ENCODE measurements at places on chromosomes 5 and 9.

DNA sequence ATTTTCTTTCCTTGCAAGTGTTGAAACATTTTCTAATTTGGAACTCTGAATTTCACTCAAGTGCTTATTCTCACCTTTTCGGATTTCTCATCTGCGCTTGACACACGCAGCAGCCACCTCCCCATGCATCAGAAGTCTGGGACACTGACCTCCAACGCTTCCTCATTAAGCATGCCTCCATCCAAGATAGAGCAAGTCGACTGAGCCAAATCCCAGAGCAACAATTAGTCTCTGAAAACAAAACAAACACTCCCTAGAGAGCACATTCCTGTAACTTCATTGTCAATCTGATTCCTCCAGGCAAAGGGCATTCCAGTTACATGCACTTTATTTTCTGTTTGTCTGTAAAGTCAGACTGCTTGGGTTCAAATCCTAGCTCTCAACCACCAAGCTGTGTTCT is 5.7 kb downstream of the CD180 start:
- DNase-seq, result no peak

DNA sequence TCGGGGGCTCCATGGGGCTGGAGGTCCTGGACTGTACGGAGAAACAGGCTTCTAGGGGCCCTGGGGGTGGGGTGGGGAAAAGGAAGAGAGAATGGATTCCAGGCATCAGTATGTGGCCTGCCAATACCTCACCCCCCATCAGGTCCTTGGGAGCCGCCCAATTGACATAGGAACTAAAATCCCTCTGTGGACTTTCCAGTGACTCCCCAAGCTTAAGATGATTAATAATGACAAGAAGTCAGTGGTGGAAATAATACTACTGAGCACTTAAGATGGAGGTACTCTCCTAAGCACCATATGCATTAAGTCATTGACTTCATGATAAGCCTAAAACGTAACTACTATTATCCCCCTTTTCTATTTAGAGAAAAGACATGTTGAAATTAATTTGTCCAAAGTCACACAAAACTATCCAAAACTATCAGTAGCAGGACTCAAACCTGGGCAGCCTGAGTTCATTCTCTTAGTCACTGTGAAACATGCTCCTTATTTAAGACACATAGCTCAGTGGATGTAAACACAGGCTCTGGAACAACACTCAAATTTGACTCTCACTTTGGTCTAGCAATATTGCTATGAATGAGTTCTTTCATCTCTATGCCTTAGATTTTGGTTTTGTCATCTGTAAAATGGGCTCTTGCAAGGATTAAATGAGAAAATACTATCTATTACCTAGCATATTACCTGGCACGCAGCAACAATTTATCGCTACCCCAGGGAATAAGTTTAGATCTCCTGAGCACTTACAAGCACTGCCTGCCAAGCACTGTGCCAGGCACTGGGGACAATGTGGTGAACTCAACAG is 9.5 kb downstream of the SPRY4 start:
- no peak for DNase-seq

GRCh38 chr5:131983244-131983771 is 28.1 kb downstream of the ACSL6 start:
- no peak for DNase-seq

DNA sequence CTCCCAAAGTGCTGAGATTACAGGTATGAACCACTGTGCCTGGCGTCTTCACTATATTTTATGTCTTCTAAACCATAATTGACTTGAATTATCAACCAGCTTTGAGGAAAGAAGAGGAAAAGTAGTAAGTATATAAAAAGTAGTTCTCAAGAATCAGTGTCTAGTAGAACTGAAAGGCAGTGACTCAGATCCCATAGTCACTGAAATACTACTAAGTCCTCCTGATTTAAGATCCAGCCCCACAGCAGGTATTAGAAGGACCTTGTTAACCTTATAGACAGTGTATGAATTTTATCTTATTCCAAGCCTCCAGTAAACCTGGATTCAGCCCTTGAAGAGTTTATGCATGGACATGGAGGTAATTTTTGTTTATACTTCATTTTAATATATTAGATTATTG is 31.5 kb downstream of the LNPEP start:
- no peak for DNase-seq

DNA sequence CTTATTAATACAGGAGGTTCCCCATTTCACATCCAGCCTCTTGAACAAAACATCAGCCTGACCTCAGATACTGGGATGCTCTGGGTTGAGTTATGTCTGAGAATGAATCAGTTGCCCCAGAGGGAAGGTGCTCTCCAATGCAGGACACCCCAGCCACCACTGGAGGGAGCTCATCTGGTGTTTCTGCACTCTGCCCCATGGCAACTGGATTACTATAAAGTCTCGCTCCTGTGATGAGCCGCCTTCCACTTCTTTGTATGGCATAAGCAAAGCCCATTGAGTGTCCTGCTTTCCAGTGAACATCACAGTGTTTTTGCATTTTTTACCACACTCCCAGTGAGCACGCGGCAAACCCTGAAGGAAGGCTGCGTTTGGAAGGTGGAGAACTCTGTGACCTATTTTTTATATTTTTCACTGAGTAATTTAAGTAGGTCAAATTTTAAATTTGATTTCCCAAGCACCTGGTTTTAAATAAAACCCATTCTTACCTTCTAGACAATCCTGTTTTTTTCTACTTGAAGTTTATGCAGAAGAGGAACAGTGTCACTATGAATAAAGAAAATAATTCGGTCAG is 176.9 kb upstream of the WWC1 start:
- peak; percentile 32 for DNase-seq

DNA sequence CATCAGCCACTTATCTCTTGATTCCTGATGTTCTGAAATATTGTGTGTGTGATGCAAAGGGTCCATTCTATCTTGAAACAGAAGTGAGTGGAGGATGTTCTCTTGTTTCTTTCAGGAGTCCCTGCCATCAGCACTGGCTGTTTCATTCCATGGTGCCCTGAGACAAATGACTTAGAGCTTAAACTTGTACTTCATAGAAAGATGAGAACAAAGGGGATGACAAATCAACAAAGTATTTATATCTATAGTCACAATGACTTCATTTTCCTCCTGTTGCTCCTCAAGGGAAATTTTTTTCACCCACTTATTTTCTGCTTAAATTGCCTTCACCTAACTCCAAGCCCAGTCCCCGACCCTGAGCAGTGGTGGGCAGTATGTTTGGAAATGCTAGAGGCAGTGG is 171.6 kb downstream of the TARS1 start:
- DNase-seq, result no peak

DNA sequence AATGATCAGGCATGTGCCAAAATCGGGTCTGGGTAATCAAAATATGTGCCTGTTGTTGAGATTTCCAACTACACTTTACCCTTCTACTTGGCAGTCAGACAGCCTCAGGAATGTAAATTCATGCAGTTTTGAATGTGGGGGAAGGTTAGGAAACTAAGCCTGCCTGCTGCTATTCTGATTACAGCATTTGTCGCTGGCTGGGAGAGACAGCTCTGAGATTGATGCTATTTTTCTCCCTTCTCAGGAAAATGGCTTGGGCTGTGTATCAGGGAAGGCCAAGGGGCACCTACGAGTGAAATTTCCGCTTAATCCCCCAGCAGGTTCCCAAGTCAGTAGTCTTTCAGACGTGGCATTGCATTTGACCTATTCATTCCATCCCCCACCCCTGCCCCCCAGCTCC is 3.6 kb upstream of the RGS7BP start:
- no peak for DNase-seq

DNA sequence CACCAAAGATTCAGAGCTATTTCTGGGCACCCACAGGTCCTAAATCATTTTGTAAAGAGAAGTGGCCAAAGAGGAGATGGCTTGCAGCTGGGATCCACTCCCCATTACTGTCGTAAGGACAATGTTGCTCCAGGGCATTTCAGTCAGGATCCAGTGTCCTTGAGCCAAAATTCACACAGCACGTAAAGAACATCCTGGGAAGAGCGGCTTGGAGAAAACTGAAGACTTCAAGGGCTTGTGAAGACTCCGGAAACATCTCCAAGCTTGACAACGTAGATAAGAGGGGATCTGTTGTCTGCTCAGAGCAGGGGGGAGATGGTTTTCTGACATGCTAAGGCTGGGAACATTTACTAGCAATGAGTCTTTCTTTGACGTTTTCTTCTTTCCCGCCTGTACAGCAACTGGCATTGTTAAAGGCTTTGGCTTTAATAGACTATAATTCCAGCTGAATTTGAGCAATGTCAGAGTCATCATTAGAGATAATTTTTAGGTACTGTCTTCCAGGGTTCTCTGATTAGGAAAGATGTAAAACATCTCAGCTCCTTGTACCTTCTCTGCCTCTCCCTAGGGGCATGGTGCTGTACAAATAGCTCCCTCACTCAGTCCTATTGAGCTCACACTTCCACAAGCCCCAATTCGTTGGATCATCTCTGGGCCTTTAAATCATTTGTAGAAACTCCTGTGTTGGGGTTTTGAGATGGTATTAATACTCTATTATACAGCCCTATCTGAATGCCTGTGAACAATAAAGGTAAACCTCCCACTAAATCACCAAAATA is 39.7 kb downstream of the EGFLAM start:
- DNase-seq, result no peak

DNA sequence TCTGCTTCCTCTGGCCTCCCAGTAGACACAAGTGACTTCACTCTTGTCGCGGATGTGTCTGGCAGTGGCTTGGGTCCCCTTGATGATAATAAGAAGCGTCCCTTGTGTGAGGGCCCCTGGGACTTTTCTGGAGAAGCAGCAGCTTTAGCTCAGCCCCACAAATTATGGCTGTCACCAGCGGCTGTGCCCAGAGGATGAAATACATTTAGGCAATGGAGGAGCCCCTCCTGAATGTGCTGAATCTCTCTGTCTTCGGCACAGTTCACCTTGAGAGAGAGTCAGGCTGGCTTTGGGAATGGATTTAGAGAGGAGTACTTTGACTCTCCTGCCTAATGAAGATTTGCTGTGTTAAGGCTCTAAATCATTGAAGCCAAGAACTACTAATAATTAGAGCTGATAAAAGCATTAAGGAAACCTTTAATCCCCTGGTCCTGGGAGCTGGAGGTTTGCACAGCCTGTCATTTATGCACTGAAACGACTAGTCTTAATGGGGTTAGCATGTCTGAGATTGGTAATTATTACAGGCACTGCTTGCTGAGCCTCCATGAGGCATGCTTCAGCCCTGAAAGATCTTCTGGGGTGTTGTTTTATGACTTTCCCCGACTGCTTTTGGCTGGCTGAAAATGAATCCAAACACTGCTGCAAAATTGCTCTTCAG is 127.0 kb downstream of the TENT4A start:
- no peak for DNase-seq

GRCh38 chr5:31663519-31663918 is 24.6 kb downstream of the PDZD2 start:
- DNase-seq, result no peak

- DNase-seq, result no peak
Observed at GRCh38 chr5:142441616-142442015, 116.8 kb upstream of the SPRY4 start.

DNA sequence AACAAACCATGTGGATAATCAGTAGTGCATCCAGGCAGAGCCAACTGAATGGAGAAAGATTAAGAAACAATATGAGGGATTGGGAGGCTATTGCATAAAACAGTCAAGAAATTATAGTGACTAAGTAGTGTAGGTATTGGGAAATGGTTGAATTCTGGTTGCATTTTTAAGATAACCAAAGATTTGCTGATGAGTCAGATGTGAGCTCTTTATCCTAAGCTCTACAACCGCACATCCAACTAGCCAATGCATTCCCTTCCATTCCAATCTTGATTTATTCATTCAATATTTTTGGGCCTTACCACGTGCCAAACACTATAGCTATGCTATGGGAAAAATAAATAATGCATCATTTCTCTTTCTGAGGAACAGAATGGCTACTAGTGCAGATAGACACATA is 524.5 kb upstream of the RGMB start:
- no peak for DNase-seq

- DNase-seq, result no peak
Observed at GRCh38 chr5:135137146-135137915, 103.3 kb upstream of the PITX1 start.

- peak; percentile 96 for DNase-seq
Observed at GRCh38 chr5:141320225-141321169, at the start of gene TAF7. TAF7 (minus strand) TSS chr5:141320784; CDS start chr5:141320044, 740 bp downstream.

- no peak for DNase-seq
Observed at GRCh38 chr9:107975426-107976010, 485.9 kb upstream of the KLF4 start.

GRCh38 chr5:548256-548655 is 24.0 kb upstream of the SLC9A3 start:
- no peak for DNase-seq

- DNase-seq, result no peak
Observed at GRCh38 chr5:180646963-180647305, 2.5 kb downstream of the FLT4 start.

GRCh38 chr5:100505984-100506670 is 29.0 kb upstream of the FAM174A start:
- DNase-seq, result peak; percentile 8

DNA sequence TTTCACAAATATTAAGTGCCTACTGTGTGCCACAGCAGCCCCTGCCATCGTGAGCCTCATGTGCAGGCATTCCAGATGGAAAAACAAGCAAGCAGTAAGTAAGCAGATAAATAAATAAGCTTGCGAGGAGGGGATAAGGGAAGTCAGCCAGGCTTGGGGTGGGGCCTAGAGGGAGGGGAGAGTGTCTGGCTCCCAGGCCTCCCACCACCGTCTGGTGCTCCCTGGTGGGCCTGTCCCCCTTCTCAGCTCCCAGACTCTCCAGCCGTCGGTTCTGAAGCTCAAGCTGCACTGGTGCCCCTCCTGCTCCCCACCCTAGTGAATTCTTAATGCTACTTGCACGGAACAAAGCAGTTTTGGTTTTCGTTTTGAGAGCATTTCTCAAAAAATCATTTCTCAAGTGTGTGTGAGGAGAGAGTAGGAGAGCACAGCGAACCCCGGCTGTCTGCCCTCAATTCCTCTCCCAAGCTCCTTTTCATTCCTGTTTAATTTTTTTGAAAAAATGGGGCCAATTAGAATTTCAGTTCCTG is 6.6 kb upstream of the IER5L start:
- DNase-seq, result no peak

DNA sequence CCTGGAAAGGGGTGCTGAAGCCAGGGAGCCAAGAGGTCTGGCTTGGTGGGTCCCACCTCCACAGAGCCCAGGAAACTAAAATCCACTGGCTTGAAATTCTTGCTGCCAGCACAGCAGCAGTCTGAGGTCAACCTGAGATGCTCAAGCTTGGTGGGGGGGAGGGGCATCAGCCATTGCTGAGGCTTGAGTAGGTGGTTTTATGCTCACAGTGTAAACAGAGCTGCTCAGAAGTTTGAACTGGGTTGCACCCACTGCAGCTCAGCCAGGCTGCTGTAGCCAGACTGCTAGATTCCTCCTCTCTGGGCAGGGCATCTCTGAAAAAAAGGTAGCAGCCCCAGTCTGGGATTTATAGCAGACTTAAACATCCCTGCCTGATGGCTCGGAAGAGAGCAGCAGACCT is 55.5 kb upstream of the FBXL17 start:
- no peak for DNase-seq

DNA sequence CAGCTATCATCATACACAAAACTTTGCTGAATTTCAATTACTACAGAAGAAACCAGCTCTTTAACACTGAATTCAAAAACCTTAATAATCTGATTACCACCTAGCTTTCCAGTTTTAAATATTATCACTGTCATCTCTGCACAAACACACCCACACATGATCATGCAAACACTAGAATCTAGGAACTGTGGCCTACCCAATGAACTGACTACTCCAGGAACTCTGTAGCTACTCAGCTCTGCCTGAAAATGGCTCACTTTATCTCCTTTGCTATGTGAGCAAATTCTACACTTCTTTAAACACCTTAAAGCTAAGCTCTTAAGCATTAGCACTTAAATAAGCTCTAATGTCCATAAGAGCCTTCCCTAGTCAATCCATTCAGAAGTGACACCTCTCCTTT is 123.3 kb upstream of the DPYSL3 start:
- no peak for DNase-seq

GRCh38 chr9:69308206-69308931 is 16.6 kb upstream of the ENTREP1 start:
- no peak for DNase-seq

All from hematopoietic multipotent progenitor cell treated with erythropoietin and hydrocortisone succinate and interleukin-3 and kit ligand, for 8 days (in vitro differentiated cells).